Omental fat pad (tissue), 4 donors: ENCODE measurements at places on chromosomes 3 and 15. TPM values are rescaled to one million over a fixed set of nuclear protein-coding genes. Genes with fewer than 3 reads are reported as not detected.

TUSC7 gene
- total RNA-seq, result not detected

PCOLCE2 gene
- 197 TPM for total RNA-seq

C2CD4B gene
- 12.1 TPM for total RNA-seq

ASB14 gene
- not detected for total RNA-seq

OSTN gene
- not detected for total RNA-seq

NMNAT3 gene
- total RNA-seq, result 9.5 TPM

CNOT10 gene
- 17.8 TPM for total RNA-seq

GPR156 gene
- total RNA-seq, result 0.46 TPM

CFAP100 gene
- total RNA-seq, result not detected

TMIE gene
- not detected for total RNA-seq

DNA sequence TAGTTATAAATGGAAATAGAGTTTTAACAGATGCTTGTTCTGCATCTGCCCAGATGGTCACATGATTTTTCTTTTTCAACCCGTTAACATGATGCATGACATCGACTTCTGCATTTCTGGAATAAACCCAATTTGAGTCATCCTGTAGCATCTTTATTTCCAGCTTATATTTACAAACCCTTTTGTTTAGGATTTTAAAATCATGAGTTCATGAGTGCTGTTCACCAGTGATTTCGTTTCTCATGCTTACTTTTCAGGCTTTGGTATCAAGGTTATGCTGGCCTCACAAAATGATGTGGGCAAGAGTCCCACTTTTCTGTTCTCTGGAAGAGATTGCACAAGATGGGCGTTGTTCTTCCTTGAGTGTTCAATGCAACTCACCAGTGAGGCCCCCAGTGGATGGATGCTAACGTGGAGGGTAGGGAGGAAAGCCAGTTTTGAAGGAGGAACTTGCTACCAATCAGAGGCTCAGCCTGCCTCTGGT, 5.2 kb downstream of the HRH1 start:
- no peak for DNase-seq

- no peak for DNase-seq
Measured at GRCh38 chr3:49500205-49500731, 30.2 kb downstream of the DAG1 start.

DNA sequence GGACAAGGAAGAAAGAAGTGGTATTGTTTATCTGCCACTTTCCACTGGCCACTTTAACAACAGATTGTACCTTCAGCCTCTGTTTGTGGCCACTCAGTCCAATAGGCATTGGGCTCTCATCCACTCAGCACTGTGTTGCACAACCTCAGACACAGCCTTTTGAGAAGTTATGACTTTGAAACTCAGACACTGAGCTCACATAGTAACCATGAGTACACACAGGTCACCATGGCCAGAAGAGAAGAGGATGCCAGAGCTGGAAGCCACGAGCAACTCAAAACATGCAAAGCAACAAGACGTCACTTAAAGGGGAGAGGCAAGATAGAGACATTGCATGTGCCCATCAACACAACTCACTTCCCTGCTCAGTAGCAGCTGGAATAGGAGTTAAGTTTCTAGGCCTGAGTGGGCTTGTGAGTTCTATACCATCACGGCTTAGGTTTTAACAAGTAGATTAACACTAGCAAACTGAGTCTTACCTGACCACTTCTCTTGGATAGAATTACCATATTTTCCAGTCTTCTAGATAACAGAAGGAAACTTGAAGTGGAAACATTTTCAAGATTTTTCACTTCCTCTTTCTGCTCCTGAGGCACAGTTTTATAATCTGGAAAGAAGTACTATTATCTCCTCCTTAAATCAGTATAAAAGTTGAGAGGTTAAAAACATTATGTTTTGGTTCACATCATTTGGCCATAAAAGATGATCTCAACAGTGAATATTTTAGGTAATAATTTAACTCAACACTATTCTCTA, 103.5 kb downstream of the IMPG2 start:
- no peak for DNase-seq

GRCh38 chr15:69120732-69121131, 39.7 kb upstream of the GLCE start:
- DNase-seq, result no peak

DNA sequence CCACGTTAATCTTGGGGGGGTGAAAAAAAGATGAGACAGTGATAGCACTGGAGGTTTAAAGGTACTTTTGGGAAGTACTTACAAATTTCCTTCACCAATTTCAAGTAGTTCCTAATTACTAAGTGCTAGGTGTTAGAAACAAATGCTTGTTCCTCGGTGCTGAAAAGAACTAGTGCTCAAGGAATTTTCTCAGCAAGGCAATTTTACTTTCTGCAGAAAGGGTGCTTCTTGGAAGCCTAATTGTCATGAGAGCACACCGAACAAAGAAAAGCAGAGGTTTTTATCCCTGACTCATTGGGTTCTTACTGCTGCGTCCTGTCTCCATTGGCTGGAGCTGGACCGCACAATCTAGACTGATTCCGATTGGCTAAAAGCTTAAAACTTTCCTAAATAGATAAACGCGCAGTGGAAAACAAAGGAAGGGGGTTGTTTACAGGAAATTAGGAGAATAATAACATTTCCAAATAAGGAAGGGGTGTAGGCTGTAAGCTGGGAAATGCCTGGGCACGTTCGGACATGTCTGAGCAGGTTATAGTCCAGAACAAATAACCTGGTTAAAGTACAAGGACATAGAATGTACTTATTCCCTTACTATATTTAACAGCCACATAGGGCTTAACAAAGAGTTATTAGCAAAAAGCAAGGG, 49.6 kb downstream of the CHD2 start:
- no peak for DNase-seq

DNA sequence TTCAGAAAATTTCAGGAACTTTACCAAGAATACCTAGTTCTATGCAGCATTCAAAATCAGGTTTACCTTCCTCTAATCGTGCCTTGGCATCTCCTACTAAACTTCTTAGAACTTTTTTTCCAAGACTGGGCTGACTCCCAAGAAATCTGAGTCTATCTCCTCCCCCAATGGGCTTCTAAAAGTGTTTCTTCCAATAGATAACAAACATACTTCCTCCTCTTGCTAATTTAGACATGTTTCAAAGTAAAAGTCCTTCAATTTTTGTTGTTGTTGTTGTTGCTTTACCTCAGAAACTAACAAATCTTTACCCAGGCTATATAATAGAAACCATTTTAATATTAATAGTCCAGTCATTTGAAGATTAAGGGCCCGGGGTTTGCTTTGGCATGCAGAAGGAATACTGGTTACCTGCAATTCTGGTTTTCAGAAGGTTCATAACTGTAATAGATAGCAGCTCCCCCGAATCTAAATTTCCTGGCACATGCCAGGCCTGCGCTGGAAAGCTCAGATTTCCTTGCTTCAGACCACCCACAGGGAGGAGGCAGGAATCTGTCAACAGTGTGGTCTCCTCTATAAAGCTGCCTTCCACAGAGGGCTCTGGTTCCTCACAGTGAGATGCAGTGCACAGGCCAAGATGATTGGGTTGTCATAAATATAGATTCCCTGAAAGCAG, 188.7 kb downstream of the THRB start:
- DNase-seq, result no peak

GRCh38 chr3:141642215-141642614, 95.9 kb upstream of the RNF7 start:
- no peak for DNase-seq

GRCh38 chr15:53354874-53355273, 404.6 kb downstream of the WDR72 start:
- DNase-seq, result no peak

- DNase-seq, result no peak
Measured at GRCh38 chr3:197498499-197499241, 57.1 kb downstream of the BDH1 start.

DNA sequence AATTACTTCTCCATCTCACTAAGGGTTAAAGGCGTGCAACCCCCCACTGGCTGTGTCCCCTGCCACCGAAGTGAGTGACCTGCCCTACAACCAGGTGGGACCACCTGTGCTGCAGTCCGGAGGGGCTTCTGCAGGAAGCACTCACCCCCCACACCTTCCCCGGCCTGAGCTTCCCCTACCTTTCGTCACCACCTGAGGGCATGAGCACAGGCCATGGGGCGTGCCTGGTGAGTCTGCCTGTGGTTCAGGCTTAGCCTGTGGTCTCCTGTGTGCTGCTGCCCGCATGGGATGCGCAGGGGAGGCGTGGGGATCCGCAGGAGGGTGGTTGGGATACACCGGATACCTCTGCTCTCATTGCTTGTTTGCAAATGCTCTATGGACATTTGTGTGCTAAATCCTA, 46.0 kb downstream of the KLHL25 start:
- DNase-seq, result no peak

DNA sequence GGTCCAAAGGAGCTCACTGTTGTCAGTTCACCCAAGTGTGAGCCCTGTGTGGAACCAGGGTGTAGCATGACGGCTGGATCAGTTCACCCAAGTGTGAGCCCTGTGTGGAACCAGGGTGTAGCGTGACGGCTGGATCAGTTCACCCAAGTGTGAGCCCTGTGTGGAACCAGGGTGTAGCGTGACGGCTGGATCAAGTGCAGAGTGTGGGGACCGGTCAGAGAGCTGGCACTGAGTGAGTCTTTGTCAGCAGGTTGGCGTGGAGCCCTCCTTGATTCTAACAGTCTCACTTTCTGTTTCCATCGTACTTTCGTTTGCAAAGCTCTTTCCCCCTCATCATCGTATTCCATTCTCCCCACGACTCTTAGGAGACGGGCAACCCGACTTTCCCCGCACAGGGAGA, 57.9 kb upstream of the DLG1 start:
- DNase-seq, result no peak

GRCh38 chr3:141234283-141234682, 2.7 kb downstream of the PXYLP1 start:
- DNase-seq, result no peak

- DNase-seq, result no peak
Measured at GRCh38 chr3:108219336-108219735, 2.9 kb downstream of the IFT57 start.

DNA sequence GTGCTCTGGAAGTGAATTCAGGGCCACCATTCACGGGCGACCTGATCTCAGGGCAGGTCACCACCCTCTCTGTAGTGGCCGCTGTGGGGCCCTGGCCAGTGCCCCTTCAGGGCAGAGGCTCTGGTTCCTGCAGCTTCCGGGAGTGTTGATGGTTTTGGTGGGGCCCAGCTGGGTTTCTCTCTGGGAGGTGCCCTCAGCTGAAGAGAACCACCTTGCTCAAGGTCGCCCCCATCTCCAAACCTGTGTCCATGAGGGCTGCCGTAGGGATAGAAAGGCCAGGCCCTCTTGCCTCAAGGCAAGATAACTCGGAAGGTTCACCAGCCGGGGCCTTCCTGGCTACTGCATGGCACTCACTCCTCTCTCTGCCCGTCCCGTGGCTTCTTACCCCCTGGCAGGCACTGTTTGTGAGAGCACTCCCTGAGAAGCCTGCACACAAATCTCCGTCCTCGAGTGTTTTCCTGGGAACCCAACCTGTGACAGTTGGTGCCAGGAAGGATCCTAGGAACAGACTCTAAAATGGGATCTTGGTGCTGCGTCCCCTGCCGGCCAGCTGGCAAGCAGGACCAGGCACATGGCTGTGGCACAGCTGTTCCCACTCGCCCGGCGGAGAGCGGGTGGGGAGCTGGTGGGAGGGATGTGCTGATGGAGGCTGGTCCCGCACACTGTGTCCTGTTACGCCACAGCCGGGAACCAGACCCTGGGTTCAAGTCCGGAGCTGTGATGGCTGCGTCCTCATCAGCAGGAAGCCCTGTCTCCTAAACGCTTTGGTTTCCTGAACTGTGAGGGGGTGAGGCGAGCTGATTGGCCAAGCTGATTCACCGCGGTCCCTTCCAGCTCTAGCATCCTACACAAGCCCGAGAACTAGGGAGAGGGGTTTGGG, 23.2 kb upstream of the PIGZ start:
- DNase-seq, result no peak

- DNase-seq, result no peak
Measured at GRCh38 chr15:65819563-65819960, 27.5 kb upstream of the DENND4A start.

DNA sequence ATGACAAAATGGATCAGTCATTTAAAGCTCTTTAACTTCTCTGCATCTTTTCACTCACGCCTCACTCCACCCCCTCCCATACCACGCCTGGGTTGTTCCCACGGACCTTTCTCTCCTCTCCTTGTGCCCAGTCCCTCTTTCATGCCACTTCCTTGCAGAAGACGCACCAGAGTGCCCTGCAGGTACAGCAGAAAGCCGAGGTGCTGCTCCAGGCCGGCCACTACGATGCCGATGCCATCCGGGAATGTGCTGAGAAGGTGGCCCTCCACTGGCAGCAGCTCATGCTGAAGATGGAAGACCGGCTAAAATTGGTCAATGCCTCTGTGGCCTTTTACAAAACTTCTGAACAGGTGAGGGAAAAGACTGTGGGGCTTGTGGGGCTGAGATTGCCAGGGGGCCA, 296.1 kb upstream of the UMPS start:
- no peak for DNase-seq

- no peak for DNase-seq
Measured at GRCh38 chr3:9293076-9293475, 43.6 kb upstream of the SRGAP3 start.

GRCh38 chr15:58161436-58161930, 23.3 kb downstream of the AQP9 start:
- DNase-seq, result no peak
